ENCODE measurements at places on chromosomes 11 and 22. TPM values are rescaled to one million over a fixed set of nuclear protein-coding genes. Genes with fewer than 3 reads are reported as not detected.

KDELR3 gene
- 10.6 TPM for total RNA-seq

KRTAP5-3 gene
- not detected for total RNA-seq

CNIH2 gene
- 1.1 TPM for total RNA-seq

MRGPRE gene
- total RNA-seq, result not detected

FRMD8 gene
- total RNA-seq, result 54.5 TPM

HBB gene
- 1.5 TPM for total RNA-seq

DNA sequence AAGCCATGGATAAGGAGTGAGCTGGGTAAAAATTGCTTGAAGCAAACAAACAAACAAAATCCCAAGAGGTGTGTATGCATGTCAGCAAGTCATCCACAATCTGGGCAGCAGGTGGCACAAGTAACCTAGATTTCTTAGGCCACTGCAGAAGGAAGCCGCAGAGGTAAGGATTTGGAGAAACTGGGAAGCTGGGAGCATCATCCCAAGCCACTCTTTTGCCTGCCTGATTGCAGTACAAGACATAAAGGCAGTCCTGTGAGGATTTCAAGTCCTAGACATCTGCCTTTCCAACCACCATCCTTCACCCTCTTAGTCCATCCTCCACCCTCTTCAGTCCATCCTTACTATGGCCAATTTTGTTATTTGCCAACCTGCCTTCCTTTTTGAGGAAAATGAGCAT is 67.2 kb upstream of the BMAL1 start:
- H3K4me3 ChIP-seq, result no peak overlapping the region
- H3K27me3 ChIP-seq, result peaks cover 15% of the 10 kb centered on the region
- no peaks in the 10 kb centered on the region for H3K36me3 ChIP-seq
- peaks cover 5% of the 10 kb centered on the region for H3K4me1 ChIP-seq
- no peak overlapping the region for H3K27ac ChIP-seq

DNA sequence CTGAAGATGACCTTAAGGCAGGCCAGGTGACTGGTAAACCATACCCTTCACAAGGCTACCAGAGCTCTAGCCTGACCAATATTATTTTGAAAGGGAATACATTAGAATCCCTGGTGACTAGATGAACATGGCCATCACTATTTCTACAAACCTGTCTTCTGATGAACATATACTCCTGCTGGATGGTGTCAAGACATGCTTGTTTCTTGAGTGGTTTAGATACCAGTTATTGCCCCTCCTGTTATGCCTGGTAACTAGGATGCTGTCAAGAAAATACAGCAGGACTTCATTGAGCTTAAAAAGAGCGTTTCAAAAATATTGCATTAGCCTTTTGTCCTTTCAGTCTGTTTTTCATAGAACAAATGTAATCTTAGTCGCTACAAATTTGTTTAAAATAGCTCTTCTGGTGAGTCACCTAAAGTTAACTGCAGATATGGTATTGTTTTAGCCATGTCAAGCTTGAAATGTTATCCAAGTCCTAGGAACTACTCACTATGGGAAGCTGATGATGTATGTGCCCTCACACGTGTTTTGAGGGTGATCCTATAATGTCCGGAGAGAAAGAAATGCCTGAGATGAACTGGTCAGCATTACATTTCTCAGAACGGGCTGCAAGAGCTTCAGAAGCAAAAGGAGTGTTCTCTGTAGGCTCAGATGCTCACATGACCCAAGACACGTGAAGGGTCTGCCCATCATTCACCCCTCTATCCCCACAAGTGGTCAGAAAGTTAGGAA is 20.6 kb downstream of the ADM start:
- H3K4me1 ChIP-seq, result peaks cover 5% of the 10 kb centered on the region
- H3K27me3 ChIP-seq, result no peaks in the 10 kb centered on the region
- no peaks in the 10 kb centered on the region for H3K36me3 ChIP-seq
- H3K4me3 ChIP-seq, result no peak overlapping the region
- H3K27ac ChIP-seq, result no peak overlapping the region

DNA sequence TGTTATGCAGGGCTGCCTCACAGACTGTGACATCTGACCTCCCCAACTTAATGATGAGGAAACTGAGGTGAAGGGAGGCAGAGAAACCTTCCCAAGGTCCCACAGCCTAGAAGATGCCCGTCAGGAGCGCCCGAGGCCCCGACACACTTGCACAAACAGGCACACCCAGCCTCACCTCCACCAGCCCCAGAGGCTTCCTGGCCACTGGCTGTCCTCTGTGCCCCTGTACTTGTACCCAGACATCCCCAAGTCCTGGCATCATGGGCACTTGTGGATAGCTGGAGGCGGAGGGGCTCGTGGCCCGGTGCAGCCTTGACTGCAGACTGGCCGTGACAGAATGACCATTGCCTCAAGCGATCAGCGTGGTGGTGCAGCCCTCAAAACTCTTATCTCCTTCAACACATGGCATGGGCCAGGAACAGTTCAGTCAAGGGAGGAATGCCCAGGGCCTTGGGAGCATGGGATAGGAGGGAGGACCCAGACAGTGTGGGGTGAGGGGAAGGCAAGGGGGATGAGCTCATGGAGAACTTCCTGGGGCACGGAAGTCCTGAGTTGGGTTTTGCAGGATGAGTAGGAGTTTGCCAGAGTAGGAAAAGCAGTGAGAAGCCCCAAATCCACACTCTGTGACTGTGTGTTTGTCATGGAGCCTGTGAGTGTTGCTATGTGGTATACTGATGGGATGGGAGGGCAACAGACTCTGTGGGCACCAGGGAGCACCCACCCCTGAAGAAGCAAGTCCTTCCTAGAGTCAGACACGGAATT is 25.8 kb upstream of the PPARA start:
- H3K27me3 ChIP-seq, result no peaks in the 10 kb centered on the region
- no peak for DNase-seq
- no peak overlapping the region for H3K4me3 ChIP-seq
- no peak overlapping the region for H3K27ac ChIP-seq

DNA sequence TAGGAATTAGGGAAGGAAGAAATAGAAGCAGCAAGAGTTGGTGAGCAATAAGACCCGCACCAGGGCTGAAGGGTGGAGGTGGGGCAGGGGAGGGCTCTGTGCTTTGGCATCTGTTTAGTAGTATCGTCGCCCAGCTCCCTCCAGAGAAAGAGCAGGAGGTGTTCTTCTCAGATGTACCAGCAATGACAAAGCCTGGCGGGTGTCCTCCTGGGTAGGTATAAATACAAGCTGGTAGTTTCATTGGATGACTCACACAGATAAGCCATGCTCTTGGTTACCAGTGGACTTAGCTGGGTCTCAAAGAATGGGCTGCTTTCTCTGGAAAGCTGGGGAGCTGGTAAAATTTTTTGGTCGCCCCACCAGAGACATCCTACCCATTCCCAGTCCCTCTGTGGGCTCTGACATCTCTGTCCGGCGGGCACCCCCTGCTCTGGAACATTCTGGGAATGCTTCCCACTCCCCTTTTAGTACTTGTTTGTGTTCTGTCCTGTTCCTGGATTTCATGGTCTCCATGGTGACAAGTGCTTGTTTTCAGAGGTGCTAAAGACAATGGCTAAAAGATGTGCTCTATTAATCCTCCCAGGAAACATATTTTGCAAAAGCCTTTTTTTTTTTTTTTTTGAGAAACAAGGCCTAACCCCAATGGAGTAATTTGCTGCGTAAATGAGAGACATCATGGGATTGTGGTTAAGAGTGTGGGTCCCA is 15.4 kb upstream of the TUBA8 start:
- no peak overlapping the region for H3K27ac ChIP-seq
- no peak overlapping the region for H3K4me3 ChIP-seq
- peaks cover 21% of the 10 kb centered on the region for H3K36me3 ChIP-seq
- H3K4me1 ChIP-seq, result no peaks in the 10 kb centered on the region
- H3K27me3 ChIP-seq, result no peaks in the 10 kb centered on the region

- H3K27ac ChIP-seq, result no peak overlapping the region
- H3K27me3 ChIP-seq, result peaks cover 35% of the 10 kb centered on the region
- no peak overlapping the region for H3K4me3 ChIP-seq
- no peaks in the 10 kb centered on the region for H3K4me1 ChIP-seq
- no peaks in the 10 kb centered on the region for H3K36me3 ChIP-seq
- no peak for DNase-seq
These were observed 38.4 kb downstream of the DRD2 start for GRCh38 chr11:113436672-113437252.
